Stimulated activated CD4-positive, alpha-beta T cell treated with anti-CD3 and anti-CD28 coated beads, Interleukin-4, amount 100 ng/mL, for 4 hours (primary cell): ENCODE measurements at places on chromosomes 16 and 17.

GRCh38 chr16:6884002-6884401 is 448.6 kb upstream of the RBFOX1 start:
- DNase-seq, result no peak

GRCh38 chr17:10126616-10127501 is 71.5 kb downstream of the GAS7 start:
- DNase-seq, result no peak

- DNase-seq, result no peak
Measured at GRCh38 chr16:47475786-47476185, 14.7 kb downstream of the PHKB start.

DNA sequence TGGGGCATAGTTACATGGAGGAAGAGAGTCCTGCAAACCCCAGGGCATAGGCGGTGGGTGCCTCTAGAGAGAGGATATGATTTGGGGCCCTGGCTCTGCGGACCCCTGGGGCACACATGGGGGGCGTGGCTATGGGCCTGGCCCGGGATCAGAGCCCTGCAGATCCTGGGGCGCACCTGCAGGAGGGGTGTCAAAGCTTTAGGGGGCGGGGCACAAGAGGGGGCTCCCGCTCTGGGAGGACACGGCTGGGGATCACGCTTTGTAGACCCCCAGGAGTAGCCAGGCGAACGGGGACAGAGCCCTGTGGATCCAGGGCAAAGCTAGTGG is 497 bp downstream of the BCL7C start:
- DNase-seq, result no peak

DNA sequence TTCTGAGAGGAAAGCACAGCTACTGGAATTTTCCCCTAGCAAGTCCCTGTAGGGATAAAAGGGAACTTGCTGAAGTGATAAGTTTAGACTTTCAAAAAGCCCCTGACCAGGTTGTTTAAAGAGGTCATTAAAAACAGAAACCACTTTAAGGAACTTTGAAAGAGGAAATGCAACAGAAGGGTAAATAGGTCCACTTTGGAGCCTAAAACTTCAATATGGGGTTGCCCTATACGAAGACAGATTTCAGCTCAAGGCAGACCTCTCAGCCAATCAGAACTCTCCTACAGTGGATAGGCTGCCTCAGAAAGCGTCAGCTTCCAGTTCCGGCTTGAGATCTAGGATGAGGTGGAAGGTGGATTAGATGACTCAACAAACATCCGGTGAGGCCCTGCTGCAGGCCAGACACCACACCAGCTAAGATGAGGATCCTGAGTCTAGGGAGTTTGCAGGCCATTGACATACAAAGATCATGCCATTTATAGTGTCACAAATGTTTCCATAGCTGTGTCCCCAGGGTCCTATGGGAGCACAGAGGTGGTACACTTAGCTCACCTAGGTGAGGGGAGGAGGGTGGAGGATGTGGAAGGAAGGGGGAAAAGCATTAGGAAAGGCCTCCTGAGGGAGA is 7.9 kb upstream of the MFSD6L start:
- DNase-seq, result no peak

- DNase-seq, result no peak
Measured at GRCh38 chr17:46958041-46958591, 20.9 kb downstream of the RPRML start.

DNA sequence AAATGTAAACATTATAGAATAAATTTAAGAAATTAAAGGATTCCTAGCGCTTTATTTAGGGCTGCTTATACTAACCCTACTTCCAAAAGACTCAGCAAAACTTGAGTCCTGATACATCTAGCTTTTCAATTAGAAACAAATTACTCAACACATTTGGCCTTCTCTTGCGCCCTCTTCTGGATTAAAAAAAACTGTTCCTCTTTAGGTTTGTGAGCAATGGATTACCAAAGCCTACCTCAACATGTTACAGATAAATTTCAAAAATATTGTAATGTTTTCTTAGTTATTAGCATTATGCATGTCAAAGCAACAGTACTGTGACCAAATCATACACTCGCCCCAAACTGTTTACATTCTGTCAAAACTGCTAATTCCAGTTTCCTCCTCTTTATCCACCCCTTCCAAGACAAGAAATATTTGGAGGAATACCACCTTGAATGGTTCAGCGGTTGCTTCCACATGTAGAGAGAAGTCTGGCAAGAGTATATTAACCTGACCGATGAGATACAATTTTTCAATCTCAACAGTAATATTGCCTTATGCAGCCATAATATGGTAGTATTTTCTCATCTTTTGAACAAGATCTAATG is 2.7 kb downstream of the NUFIP2 start:
- DNase-seq, result no peak

DNA sequence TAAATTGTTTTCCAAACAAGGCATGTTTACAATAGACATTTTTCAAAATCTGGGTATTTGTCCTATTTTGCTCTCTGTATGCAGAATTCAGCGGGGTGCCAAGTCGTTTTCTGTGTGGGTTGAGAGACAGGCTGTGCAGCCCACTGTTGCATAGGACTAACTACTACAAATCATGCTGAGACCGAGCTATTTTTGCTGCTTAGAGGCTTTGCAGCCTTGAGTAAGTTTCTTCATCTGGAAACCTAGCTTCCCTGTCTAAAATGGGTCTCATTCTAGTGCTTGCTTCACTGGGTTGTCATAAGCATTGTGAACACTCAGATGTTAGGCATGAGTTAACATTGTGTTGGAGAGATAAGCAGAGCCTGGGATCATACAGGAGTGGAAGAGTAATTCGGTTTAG is 1.3 kb downstream of the PRPSAP2 start:
- no peak for DNase-seq

DNA sequence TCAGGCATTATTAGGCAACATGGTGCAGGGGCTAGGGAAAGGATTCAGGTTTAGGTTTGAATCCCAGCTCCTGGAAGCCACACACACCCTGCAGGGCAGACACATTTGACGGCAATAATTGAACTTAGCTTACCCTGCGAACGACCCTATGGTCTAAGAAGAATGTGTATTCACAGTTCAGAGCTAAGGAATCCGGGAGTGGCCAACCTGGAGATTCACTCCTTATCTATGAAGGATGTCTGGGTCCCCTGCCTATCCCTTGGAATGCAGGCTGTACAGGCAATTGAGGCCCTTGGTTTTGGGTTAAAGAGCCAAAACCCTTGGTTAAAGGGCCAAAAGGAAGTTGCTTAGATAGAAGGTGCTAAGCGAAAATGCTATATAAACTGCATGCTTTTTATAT is 2.9 kb upstream of the SYT17 start:
- no peak for DNase-seq

DNA sequence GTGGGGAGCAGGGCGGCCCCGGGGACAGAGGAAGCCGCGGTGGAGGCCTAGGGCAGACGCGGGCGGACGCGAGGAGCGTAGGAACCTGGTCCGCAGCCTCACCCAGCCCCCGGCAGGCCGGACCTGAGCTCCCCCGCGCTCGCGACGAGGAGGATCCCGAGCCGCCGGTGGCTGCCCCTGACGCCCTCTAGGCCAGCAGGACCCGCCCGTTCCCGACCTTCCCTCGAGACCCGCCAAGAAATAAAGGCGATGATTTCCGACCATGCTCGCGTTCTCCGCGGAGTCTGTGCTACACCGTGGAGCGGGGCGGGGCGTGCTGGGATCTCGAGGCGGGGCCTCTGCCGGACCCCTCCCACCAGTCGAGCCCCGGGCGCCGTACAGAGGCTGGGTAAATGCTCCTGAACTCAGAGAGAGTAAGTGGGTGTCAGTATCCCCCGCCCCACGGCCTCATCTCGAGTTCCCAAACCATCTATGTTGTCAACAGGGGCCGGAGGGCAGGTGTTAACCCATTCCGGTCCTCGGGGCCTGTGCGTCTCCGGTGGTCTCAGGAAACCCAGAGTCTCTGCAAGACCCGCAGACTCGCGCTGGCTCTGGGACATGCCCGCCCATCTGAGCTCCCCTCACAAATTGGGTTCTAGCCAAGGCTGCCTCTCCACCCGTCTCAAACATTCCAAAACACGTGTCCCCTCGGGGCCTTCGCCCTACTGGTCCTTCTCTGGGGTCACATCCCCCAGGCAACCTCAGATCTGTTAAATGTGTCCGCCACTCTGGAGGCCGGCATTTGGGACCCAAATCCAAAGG is 13.7 kb downstream of the SYCE1L start:
- peak; percentile 73 for DNase-seq

GRCh38 chr16:23088018-23088417 is 61.2 kb downstream of the USP31 start:
- no peak for DNase-seq

- no peak for DNase-seq
Measured at GRCh38 chr16:50862818-50863643, 121.1 kb downstream of the CYLD start.

DNA sequence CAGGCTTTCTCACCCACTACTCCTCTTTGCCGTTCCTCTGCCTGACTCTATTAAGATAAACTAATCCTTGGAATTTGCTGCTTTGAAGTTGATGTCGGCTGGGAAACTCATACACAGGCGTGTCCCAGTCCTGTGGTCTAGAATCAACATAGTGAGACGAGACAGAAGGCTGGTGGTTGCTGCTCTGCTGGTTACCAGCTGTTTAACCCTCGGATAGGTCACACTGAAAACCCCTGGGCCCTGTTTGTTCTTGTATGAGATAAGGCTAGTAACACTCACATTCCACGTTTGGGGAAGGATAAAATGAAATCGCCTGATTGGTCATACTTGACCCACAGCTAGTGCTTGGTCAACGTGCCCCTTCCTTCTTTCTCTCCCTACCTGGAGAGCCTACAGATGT is 517.0 kb downstream of the CDH13 start:
- DNase-seq, result no peak

GRCh38 chr16:46627746-46628145 is 6.6 kb upstream of the SHCBP1 start:
- no peak for DNase-seq

DNA sequence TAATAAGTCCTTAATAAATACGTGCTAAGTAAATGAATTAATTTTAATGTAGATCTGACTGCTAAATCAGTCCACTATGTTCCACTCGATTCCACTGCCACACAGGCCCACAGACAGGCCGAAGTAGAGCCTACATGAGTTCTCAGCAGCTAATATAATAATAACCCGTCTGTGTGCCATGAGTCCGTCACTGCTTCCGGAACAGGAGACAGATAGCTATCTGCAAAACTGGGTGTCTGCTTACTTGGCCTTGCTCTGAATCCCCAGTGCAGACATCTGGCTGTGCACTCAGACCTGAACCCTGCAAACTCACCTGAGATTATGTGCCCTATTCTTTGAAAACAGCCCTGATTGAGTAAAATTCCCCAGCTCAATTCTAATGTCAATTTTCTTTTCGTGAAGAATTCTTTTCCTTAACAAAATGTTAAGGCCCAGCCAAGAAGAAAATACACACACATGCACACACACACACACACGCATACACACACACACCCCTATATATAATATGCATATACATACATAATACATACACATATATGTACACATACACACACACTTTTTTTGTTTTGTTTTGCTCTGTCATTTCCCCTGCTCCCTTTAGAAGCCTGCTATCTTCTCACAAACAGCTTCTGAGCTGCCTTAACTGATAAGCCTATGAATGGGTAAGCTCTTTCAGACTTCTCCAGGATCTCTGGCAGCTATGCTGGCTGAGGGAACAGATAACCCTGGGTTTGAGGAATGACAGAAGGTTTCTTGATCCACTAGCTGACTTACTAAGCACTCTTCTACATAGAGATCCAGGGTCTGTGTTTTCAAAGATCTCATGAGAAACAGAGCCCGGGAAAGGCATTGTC is 39.8 kb upstream of the TOM1L1 start:
- DNase-seq, result no peak

DNA sequence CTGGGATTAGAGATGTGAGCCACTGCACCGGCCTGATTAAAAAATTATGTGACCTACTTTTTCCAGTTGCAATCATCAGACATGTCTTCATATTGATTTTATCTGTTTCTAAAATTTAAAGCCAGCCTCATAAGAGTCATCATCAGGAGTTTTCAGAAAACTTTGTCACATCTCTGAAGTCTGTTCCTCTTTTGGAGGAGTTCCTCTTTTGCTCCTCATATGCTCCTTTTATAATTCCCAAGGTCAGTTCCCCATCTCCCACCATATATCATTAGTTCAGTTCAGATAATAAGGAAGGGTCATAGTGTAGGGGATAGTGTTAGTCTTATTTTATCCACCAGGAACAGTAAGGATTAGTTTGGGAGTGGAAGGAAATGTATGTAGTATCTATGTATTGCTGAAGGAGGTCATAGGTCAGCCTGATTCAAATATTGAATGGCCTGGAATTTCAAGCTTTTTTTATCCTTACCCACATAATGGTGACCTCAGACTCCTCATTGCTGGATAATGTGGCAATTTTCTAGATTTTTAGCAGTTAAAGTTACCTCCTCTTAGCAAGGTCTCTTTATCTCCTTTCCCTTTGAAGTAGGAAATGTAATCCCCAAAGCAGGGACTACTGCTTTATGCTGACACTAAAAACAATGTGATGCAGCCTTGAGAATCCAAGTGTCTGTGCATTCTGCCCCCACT is 13.8 kb upstream of the DUSP14 start:
- no peak for DNase-seq

GRCh38 chr17:77616254-77616731 is 342.2 kb upstream of the TNRC6C start:
- no peak for DNase-seq
